ENCODE measurements at places on chromosomes 7 and 10.

- no peak for DNase-seq
These were observed 28.3 kb downstream of the OGDHL start for GRCh38 chr10:49733866-49734265.

DNA sequence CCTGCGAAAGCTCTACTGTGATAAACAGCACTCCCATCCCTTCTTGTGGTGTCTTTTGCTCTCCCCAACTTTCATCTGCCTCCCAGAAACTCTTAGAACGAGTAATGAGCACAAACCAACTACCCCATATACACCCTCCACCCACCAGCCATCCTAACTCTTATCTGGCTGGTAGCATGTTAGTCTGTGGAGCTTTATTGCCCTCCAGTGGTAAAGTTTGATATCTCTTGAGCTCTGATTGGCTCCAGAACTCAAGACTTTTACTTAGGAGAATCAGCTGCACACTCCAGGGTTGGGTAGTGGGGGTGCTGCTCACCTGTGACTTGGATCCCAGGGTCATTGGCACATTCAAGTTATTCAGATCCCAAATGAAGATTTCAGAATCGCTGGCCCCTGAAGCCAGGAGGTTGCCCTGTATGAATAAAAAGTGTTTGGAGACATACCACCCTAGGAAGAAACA is 10.9 kb downstream of the SEC31B start:
- DNase-seq, result no peak

DNA sequence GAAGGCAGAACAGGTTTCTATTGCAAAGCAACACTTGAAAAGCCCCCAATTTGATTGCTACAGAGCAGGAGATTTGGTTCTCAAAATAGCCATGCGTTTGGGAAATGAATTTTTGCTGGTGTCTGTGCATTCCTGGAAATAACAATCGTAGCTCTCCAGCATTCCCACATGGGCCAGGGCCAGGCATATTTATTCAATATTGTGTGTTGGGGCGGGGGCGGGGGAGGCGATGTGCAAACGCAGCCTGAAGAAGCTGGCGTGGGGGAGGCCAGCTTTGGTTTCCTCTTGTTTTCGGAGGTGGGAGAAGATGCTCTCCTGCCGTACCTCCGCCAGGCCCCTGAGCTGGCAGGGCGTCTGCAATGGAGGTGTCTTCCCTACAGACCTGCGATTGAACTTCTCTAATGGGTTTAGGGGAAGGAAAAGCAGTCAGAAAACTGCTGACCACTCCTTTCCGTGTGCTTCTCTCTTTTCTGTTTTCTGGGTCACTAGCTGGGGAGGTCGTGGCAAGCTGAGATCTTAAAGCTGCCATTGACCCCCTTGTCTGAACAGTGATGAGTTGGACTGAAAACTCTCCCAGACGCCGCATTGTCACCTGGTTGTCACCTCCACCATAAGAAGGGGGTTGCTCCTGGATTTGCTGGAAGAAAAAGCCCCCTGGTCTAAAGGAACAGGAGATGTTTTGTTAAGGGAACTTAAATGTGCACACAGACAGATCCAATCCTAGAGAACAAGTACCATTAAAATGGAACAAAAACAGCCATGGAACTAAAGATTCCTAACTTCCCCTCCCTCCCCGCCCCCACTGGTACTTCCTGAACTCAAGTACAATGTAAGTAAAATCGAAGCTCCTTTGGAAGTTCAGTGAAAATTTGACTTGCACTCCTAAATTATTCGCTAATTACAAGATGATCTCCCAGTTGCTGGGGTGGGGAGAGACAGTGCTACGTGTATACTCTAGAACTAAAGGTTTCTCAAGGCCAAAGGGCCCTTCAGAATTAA is 56.4 kb upstream of the HABP2 start:
- DNase-seq, result no peak

DNA sequence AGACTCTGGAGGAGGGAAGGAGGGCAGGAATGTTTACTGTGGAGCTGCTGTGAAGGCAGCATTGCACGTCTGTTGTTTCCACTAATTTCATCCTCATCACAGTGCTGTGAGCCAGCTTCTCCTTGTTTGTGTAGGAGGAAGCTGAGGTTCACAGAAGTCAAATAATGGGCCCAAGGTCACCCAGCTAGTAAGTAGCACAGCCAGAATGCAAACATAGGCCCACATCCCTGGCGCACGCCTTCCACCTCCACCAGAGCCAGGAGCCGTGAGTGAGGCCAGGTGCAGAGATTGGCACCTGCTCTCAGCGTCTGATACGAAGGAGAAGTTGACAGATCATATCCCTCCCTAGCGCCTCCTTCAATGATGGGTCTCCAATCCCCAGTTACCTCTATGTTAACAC is 93.6 kb downstream of the HTR5A start:
- no peak for DNase-seq

DNA sequence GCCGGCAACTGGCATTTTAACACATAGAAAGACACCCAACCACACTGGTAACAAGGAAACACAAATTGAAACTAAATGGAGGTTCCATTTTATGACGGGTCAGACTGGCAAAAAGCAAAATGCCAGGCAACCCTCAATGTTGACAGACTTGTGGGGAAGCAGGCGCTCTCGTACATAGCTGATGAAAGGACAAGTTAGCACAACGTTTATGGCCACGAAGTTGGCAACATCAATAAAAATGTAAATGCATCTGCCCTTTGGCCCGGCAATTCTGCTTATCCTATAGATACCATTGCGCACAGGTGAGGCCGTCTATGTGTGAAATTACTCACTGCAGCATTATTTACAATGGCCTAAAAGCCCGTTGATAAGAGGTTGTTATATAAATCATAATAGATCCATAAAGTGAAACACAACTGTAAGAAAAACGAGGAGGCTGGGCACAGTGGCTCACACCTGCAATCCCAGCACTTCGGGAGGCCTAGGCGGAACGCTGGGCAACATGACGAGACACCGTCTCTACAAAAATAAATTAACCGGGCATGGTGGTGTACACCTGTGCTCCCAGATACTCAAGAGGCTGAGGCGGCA is 39.8 kb downstream of the FOXL3 start:
- DNase-seq, result no peak

DNA sequence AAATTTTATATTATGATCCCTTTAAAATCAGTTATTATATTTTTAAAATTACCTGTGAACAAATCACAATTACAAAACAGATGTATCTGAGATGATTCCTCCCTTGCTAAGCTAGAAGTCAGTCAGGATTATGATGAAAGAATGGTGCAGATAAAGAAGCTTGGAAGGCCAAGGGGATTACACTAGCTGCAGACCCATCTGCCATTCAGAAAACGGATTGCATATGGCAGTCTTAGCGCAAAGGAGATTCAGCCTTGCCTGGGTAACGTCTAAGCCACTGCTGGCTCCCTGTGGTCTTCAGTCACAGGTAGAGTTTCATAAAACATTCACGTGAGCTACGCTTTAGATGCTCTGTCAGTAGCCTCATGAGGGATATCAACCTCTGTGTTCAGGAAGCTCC is 222.2 kb downstream of the POU6F2 start:
- no peak for DNase-seq

GRCh38 chr10:11824376-11824775 is 1.2 kb downstream of the PROSER2 start:
- no peak for DNase-seq

DNA sequence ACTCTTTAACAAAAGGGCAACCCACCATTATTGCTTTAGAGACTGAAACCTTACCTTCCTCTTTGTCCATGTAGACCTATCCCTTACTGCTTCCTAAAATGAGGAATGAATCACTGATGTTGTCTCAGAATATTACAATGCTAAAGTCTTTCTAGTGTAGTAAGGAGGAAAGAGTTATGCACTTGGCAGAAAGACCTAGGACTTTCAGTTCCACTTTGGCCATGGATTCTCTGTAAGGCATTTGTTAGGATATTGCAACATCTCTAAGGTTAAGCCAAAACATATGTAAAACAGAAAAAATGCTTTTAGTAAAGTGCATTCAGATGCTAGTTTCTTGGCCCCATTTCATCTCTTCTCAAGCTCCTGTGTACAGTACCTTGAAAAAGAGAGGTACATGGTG is 230.9 kb downstream of the PARD3 start:
- DNase-seq, result no peak

GRCh38 chr10:62115842-62116241 is 152.8 kb downstream of the RTKN2 start:
- DNase-seq, result no peak

- no peak for DNase-seq
These were observed 427.4 kb downstream of the PTPRN2 start for GRCh38 chr7:158160199-158160598.

DNA sequence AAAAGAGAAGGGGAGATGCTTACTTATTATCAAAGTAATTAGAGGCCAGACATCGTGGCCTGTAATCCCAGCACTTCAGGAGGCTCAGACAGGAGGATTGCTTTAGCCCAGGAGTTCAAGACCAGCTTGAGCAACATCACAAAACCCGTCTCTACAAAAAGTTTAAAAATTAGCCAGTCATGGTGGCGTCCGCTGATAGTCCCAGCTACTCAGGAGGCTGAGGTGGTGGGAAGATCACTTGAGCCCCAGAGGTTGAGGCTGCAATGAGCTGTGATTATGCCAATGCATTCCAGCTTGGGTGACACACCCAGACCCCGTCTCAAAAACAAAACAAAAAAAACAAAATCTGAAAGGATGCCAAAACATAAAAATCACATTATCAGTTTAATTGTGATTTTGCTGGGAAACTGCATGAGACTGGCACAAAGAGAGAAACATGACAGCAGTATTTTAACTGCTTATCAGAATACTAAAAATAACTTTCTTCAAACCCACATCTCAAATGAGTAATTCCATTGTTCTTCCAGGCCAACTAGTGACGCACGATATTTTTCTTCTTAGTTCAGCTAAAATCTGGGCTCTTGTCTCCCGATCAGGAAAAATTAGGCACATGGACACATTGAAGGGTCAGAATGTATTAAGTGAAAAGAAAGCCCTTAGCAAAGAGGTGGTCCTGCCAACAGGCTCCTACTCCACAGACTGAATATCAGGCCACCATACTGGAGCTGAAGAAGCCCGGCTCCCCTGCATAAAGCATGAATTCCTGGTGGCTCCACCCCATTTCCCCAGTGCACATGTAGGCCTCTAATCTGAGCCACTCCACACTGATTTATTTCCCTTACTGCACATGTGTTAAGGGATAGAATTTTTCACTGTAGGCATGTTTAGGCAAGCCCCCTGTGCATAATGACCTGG is 9.6 kb upstream of the CCM2 start:
- DNase-seq, result no peak

GRCh38 chr7:66500087-66500486 is 128.6 kb upstream of the KCTD7 start:
- DNase-seq, result no peak

GRCh38 chr7:2046581-2047565 is 185.9 kb downstream of the MAD1L1 start:
- DNase-seq, result no peak

DNA sequence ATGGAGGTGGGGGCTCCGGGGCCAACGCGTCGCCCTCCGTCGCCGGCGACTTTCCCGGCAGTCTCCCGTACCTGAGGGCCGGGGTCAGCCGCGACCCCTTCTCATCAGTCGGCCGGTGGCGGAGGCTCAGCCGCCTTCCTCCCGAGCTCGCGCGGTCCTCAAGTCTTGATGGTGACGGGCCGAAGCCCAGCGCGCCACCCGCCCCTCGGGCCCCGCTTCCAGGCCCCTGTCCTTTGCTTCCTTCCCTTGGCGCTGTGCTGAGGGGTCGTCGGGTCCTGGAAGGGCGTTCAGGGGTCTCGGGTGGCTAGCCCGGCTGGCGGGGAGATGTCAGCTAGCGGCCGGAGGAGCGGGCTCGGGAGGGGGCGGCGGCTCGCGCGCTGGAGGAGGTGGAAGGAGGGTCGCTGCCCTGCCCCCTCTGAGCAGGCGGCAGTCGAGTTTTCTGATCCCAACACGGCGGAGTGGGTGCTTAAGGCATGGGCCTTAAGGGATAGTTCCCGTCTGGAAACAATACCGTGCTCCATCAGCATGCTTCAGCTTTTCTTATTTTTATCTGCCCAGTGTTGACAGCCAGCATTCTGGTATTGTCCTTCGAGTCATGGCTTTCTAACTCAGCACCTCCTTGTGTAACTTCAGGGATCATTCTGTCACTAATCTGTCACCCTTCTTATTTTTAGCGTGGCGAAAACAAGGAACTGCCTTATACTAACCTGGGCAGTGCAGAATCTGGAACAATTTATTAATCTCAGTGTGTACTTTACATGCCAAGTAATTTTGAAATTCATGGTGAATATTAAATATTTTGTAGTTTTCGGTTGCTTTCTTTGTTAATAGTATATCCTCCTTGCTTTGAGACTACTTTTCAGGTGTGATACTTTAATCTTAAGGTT is 748 bp downstream of the PHTF2 start:
- no peak for DNase-seq

- no peak for DNase-seq
These were observed 896.1 kb downstream of the CNTNAP2 start for GRCh38 chr7:147012666-147013065.

DNA sequence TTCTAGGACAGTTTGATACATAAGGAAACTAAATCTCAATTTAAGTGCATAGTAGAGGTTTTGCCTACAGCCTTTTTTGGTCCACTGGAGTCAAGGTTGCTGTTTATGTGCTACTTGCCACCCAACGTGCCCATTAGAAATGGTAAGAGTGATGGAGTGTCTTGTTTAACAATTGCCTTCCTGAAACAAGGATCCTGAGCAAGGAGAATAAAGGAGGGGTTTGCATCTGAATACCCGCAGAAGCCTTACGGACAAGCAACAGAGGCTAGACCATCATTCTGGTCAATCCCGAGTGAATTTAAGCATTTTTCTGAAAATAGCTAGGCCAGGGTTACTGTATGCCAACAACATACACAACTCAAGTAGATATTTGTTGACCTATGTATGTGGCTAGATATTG is 63.6 kb downstream of the MARCHF5 start:
- no peak for DNase-seq

DNA sequence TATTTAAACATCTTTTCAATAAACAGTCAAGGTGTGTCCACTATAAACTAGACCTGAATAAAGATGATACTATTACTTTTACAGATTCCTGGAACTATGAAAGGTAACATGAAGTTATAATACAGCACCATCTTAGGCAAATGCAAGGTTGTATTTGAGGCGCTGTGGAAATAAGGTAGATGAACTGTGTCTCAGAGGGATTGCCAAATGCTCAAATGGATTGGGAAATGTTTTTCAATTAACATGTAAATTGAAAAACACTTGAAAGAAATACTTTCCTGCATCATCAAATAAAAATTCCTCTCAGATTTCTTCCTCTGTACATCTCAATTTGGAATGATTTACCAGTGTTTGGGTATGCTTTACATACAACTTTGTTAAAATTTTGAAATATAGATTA is 139.4 kb downstream of the DKK1 start:
- DNase-seq, result no peak

- DNase-seq, result no peak
These were observed 1.5 kb upstream of the RGS10 start for GRCh38 chr10:119543814-119544642.

- DNase-seq, result no peak
These were observed 125.3 kb upstream of the CELF2 start for GRCh38 chr10:10892290-10892875.

GRCh38 chr7:93985101-93985500 is 19.1 kb downstream of the BET1 start:
- no peak for DNase-seq

Measured in stimulated activated CD8-positive, alpha-beta memory T cell treated with anti-CD3 and anti-CD28 coated beads, Interleukin-7, amount 100 ng/mL, for 24 hours (primary cell).